LNCaP clone FGC (cell line): ENCODE measurements at places on chromosomes 6 and 20.

- DNase-seq: no peak
Measured at GRCh38 chr6:141133346-141133745, 999.4 kb upstream of the GJE1 start.

DNA sequence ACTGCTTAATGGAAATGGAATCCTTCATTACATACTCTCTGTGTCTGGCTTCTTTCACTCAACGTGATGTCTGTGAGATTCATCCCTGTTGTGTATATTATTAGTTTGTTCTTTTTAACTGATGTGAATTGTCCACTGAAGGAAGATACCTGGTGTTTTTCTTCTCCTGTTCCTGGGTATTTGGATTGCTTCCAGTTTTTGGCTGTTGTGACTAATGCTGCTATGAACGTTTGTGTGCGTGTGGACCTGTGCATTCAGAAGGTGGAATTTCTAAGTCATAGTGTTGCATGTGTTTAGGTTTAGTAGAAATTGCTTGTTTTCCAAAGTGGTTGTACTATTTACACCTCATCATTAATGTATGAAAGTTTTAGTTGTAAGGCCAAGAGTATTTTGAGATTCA lies 3.8 kb downstream of the TULP4 start:
- no peak for DNase-seq

GRCh38 chr20:37473249-37474000 lies 47.6 kb upstream of the NNAT start:
- DNase-seq: no peak

GRCh38 chr6:16776394-16777017 lies 15.2 kb upstream of the ATXN1 start:
- no peak for DNase-seq

- no peak for DNase-seq
Measured at GRCh38 chr6:133855276-133855990, 33.5 kb upstream of the TCF21 start.

GRCh38 chr6:108268845-108269244 lies 8.0 kb upstream of the SNX3 start:
- no peak for DNase-seq

DNA sequence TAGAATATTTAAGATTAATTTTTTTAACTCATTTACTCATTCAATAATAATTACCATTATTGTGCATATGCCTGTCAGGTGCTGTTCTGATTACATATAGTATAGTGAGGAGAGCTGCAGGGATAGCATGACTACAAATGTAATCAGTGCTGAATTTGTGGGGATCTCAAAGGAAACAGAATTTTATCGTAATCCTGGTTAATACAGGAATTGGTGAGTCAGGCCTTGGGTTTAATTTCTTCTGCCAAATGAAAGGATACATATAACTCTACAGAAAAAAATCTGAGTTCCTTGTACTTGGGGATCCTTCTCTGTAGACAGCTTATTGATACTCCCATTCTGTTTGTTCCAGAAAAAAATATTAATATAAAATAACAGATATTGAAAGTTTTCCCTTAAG lies 297.2 kb downstream of the GJA1 start:
- DNase-seq: no peak

DNA sequence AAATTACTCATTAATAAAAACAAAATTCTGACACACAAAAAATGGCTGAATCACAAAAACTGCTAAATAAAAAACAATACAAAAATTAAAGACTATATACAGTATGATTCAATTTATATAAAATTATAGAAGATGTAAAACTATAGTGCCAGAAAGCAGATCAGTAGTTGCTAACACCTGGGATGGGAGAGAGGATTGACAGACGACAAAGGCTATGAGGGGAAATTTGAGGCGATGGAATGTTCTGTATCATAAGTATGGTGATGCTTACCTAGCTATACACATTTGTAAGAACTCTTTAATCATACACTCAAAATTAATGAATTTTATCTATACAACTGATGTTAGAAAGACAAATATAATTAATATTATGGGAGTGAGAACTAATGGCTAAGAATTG lies 247.9 kb upstream of the GJE1 start:
- no peak for DNase-seq

DNA sequence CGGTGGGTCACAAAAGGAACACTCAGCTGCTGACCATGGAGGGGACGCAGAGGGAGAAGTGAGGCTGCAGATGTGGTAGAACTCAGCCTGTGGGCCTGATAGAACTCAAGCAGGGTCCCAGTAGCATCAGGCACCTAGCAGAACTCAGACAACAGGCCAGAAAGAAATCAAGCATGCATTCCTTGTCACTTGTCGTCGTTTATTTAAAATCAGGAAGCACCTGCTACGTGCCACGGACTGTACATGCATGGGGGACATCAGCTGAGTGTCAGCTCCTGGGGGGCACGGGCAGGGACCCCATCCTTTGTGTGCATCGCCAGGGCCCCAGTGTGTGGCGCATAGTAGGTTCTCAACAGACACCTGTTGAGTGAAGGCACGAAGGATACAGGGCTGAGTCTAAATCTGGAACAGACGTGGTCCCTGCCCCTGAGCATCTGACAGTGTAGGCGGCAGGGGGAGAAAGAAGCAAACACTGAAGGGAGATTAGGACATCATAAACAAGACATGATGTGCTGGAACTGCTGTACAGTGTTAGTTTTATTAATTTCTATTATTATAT lies 32.5 kb downstream of the UQCC2 start:
- DNase-seq: no peak

- no peak for DNase-seq
Measured at GRCh38 chr6:72619883-72620696, 1.8 kb upstream of the KCNQ5 start.

DNA sequence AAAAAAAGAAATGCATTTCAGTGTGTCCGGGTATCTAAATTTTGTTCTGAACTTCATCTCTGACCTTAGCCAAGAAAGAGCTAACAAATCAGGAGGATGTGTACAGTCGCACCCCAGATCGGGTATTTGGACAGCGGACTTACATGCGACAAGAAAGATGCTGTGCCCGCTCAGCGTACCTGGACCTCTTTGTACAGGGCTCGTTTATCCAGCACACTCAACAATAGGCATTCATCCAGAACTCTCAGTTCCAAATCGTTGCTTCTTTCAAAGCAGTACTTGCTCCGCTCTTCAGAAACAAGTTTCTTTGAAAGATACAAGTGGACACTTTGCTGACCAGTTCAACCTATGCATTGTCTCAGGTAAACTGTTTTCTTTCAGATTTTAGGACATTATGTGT lies 191.7 kb downstream of the LY86 start:
- DNase-seq: no peak

GRCh38 chr20:34008477-34008876 lies 14.8 kb downstream of the RALY start:
- no peak for DNase-seq

DNA sequence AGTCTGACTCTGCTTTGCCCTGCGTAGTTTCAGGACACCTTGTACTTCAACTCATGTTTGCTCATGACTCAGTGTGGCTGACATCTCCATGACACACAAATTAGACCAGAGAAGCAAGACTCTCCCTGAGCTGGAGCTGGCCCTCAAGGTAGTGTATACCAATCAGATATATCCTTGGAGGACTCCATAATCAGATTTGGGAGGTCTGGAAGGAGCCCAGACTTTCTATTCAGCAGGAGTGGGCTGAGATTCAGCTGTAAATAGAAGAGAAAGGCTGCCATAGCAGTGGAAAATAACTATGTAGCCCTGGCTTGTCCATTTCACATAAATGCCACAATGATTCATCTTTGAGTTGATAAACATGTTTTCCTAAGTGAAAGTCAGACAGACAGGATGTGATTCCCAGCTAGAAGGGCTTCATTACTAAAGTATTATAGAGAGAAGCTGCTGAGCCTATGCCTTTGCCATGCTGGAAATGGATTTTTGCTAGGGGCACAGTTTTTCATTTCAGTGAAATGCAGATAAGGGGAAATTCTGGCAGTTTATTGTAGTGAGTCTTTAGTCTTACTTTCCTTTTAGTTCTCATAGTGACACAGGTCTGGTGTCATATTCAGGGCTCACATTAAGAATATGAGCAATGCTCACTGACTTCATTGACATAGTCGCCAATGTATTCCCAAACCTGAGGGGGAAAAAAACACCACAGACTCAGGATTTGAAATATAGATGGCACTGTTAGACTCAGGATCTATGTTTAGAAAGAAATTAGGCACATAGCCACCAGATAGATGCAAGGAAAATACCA lies 95.3 kb downstream of the CLVS2 start:
- DNase-seq: no peak

- no peak for DNase-seq
Measured at GRCh38 chr20:8212286-8212685, 80.2 kb downstream of the PLCB1 start.

- DNase-seq: no peak
Measured at GRCh38 chr6:106705156-106705555, 75.8 kb downstream of the QRSL1 start.

GRCh38 chr20:50144362-50144761 lies 9.2 kb downstream of the PEDS1 start:
- DNase-seq: no peak

GRCh38 chr20:33387177-33387576 lies 14.1 kb downstream of the CDK5RAP1 start:
- DNase-seq: peak; percentile 86

- DNase-seq: no peak
Measured at GRCh38 chr20:38776363-38776762, 28.1 kb downstream of the ACTR5 start.

- DNase-seq: no peak
Measured at GRCh38 chr6:167688123-167688522, 138.6 kb upstream of the AFDN start.

DNA sequence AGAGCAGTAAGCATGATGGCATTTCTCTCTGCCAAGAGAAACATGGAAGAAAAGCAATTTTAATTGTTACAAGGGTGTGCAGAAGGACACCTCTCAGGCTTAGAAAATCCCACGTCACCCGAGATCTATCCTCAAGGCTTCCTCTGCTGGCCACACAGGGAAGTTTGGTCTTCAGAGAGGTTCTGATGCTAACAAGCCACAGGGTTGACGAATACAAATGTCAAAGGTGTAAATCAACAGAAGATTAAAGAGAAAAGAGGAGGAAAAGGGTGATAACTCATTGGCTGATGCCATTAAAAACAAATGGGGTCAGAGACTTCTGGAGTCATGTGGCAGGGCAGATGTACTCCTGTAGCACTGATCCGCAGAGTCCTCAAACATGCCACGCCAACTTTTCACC lies 33.6 kb upstream of the SPDEF start:
- DNase-seq: no peak

GRCh38 chr20:9220874-9221547 lies 152.1 kb downstream of the PLCB4 start:
- DNase-seq: no peak

- peak; percentile 6 for DNase-seq
Measured at GRCh38 chr6:73309785-73310502, 44.1 kb downstream of the DPPA5 start.

DNA sequence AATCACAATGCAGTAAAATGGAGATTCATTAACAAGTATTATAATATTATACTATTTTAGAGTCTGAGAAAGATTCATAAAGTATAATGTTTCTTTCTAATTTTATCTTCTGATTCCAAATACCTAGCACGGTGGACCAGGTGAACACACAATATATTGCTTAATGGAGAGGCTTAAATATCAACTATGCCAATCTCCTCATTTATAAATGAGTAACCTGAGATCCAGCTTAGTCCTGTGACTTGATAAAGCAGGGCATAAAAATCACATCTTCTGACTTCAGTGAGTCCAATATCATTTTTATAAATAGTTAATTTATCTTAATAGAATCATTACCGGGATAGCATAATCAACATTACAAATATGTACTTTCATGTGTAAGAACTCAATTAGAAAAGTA lies 144.4 kb upstream of the GJE1 start:
- no peak for DNase-seq

DNA sequence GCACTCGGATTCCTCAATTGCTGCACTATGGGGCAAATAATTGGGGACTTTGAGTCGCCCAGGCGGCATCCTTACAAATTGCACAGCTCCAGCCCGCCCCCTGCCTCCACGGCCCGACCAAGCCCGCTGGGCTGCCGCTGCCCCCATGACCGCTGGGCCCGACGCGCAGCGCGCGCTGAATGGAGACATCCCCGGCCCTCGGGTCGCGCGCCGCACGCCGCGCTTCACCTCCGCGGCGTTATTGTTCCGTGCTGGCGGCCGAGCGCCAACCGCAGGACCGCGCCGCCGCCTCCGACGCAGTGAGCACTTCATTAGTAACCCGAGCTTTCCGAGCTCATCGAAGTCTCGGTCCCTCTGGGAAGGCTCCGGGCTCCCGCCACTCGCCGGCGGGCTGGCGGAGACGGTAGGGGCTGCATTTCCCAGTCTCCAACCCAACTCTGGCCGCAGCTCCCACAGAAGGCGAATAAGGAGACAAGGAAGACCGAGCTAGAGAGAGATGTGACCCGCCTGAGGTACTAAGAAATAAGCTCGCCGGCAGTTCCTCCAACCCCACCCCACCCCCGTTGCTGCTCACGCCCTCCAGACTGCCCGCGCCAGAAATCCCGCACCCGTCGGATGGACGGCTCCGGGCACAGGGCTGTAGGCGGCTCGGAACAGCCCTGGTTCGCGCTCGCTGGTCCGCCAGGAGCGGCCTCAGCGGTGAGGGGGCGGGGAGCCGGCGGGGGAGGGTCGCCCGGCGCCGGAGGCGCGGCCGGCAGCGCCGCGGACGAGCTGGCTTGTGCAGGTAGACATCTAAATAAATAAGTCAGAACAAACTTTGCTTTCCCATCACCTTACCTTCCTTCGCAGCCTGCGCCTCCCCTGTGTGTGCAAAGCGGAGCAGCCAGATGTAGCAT lies 703 bp downstream of the EPHA7 start:
- no peak for DNase-seq

GRCh38 chr6:33172688-33173534 lies 19.4 kb downstream of the COL11A2 start:
- no peak for DNase-seq

GRCh38 chr20:571754-572441 lies 28.3 kb upstream of the CSNK2A1 start:
- DNase-seq: no peak

- no peak for DNase-seq
Measured at GRCh38 chr6:4977468-4977867, 26.4 kb downstream of the RPP40 start.

DNA sequence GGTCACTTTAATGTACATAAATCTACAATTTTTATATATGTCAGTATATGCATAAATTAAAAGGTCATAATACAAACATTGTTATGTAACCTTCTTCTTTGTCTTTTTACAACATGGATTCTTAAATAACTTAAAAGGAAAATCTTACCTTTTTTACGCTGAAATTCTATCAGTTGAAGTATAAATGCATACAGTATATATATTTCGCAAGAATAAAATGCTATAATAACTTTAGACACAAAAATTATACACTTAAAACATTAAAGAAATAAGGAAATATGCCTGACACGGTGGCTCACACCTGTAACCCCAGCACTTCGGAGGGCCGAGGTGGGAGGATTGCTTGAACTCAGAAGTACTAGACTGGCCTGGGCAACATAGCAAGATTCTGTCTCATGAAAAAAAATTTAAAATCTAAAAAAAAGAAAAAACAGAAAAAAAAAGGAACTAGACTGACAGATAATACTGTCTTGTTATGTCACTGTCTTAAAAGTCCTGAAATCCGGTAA lies 109.8 kb upstream of the MAP7 start:
- DNase-seq: no peak
